ENCODE measurements at places on chromosomes 1 and 21.

DNA sequence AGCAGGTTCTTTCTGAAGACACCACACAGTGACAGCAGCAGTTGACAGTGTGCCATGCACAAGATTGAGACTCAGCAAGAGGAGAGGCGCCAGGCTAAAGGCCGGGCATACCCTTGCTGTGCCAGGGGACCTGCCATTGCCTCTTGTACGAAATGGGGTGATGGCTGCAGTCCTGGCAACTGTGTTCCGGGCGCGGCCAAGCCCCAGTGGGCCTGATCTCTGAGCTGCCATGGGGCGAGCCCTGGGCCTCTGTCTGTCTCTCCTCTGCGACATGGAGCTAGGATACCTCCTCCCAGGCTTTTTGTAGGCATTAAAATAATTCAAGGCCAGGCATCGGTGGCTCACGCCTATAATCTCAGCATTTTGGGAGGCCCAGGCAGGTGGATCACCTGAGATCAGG is 9.6 kb upstream of the TRAPPC10 start:
- DNase-seq, result no peak

DNA sequence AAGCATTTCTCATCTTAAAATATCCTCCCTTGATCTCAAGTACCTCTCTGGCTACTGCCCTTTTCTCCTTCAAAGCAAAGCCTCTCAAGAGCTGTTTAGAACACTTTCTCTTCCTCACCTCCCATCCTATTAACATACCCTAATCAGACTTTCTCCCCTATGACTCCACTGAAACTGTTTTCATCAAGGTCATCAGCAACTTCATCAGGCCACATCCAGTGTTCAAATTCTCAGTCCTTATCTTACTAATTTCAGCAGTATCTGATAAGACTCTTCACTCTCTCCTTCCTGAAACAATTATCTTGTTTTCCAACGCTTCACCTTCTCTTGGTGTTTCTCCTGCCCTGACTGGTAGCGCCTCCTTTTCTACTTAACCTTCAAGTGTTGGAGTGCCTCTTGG is 1.5 kb upstream of the RAP1A start:
- DNase-seq, result no peak

DNA sequence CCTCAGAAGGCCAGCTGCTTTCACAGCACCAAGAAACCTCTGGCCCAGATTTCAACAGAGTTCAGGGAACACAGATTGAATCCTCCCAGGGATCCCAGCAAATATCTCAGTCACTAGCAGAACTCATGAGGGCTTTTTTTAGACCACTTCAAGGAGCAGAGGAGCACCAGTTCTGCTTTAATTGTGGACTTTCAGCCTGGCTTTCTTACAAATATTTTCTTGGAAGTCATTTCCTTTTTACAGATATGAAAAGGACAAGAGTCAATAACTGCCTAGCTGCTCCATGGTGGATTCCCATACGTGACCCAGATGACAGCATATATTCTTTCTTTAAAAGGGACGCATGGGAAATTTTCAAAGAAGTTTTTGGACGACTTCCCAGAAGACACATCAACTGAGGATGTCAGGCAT is 6.4 kb upstream of the LRRC8B start:
- no peak for DNase-seq

GRCh38 chr1:235088907-235089306 is 39.7 kb downstream of the TOMM20 start:
- DNase-seq, result no peak

GRCh38 chr21:46215436-46216131 is 13.0 kb downstream of the LSS start:
- no peak for DNase-seq

DNA sequence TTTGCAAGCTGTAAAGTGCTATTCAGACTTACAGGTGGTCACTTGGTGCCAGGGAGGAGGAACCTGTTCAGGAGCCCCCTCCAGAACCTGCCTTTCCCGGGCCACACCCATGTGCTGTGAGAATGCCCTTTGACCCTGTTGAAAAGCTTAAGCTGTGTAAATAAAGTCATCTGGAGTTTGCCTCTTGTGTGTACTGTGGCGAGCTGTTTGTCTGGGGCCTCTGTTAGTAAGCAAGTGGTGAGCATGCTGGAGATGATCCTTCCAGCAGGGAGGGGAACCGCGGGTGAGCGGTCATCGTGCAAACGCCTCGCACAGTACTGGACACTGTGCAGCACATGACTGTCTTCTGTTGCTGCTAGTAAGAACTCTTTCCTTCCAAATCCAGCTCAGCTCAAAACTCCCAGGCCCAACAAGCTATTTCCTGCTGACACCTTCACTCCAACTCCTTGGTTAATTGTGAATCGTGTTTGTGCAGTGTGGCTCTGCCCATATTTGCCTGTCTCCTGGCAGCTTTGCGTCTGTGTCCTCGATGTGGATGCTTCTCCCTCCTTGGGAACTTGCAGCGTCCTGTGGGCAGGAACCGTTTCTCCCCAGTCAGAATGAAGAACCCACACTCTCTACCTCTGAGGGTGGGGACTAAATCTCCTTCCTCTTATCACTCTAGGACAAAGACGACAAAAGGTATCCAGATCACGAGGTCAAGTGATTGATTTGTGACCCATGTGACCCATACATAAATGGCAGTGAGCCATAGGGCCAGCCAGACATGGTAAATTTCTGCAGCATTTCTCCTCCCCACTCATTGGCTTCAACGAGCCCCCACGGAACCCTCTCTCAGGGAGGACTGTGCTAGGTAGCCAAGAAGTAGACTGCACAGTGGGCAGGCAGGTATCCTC is 13.9 kb upstream of the BTG2 start:
- no peak for DNase-seq

DNA sequence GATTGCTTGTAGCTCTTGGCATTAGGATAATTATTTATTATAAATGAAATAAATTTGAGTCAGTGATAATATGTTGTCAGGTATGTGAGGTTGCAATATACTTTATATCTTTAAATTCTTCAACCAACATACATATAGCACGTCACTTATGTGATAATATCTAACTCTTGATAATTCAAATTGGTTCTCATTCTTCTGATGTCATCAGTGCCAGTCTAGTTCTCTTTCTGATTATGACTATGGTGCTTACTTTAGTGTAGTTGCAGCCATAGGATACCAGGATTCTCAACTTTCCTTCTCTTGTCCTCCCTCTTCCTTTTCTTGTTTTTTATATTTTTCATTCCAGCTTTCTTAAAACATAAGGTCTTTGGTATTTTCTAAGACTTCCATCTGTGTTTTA is 34.8 kb upstream of the ATP6V1G3 start:
- no peak for DNase-seq

DNA sequence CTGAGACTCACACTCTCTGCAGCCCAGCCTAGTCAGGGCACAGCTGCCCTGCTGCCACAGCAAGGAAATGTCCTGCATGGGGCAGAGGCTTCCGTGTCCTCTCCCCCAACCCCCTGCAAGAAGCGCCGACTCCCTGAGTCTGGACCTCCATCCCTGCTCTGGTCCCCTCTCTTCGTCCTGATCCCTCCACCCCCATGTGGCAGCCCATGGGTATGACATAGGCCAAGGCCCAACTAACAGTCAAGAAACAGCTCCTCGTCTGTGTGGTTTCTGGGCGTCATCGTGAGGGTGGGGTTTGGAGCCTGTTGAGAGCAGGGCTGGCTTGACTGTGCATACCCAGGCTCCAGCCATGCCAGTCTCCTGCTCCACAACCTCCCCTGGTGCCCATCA is 19.5 kb downstream of the FAAH start:
- peak; percentile 26 for DNase-seq

DNA sequence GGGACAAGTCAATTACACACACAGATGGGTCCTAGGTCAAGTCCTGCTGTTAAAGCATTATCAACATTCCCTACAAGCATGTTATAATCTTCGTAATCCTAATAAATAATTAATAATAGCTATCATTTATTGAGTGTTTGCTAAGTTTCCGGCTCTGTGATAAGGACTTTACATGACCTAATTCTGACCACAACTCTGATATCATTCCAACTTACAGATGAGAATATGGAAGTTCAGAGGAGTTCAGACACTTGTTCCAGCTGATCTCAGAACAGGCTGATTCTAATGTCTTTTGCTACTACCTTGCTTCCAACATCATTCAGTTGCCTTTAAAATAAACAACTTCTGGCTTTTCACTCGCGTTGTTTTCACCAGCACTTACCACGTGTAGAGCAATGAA is 770.1 kb upstream of the CXADR start:
- no peak for DNase-seq

DNA sequence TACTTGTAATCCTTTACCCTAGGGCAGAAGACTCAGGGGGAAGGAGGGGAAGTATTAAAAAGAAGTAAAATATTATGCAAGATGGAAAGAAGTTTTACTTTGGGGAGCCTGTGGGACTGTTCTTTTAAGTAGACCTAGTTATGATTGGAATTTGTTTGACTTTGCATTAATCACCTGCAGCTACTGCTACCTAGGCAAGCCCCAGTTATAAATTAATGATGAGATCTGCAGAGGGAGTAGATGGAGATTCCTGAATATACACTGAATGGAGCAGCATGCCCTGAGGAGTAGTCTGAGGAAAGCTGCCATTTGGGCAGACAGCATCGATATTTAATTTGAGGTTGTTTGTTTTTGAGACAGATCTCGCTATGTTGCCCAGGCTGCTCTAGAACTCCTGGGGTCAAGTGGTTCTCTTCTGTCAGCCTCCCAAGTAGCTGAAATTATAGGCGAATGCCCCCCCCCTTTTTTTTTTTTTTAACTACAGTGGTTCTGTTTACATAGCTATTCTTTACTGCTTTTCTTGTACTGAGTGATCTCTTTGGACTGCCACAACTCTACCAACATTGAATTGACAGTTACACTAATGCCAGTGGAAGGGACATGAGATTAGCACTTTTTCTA is 81.4 kb upstream of the SERTAD4 start:
- DNase-seq, result no peak

DNA sequence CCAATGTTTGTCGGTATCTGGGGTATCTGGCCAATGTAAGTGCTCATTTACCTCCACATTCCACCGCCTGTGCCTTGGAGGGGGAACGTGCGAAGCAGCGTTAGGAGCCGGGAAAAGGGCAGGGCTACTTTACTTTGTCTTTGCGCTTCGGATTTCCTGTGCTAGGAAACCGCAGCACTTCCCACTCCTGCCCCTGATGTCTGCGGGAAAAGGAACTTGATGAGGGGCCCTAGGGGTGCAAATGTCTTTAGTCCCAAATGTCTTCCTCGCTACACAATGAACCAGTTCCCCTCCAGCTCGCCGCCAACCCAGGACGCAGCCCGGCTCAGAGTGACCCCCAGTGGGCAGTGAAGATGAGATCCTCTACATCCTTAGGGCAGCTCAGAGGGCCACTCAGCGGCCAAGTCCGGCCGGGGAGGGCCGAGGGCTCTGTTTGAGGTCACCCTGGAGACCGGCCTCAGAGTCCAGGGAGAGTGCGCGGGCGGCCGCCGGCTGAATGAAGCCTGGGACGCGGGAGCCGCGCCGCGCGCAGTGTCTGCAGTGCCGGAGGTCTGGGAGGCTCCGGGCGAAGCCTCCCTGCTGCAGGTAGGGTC is at the start of gene DYNLT5:
Gene DYNLT5 (plus strand): TSS at position 460 of the 593 bp plus-strand sequence. CDS start 2,200 bp downstream, outside the sequence.
- DNase-seq, result no peak

- DNase-seq, result no peak
Observed at GRCh38 chr1:246776923-246777322, 52.7 kb downstream of the SCCPDH start.

DNA sequence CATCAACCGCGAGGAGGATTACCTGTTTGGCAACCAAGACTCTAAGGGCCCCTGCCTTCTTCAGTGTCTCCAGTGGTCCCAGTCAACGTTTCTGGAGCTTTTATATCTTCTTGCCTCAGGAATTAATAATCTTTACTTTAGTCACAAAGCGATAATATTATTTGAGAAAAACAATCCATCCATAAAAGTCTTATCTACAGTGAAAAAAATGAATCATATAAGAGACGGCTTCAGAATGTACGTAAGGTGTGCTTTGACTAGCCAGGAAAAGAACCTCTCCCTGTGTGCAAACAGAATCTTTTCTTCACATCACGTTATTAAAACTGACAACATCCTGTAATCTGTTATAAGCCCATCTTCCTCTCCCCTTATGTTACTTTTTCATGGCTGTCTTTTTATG is at the start of gene REG4:
Gene REG4 (minus strand): TSS at position 74 of the 400 bp plus-strand sequence. CDS start 2,691 bp downstream, outside the sequence.
- no peak for DNase-seq

- no peak for DNase-seq
Observed at GRCh38 chr1:17846341-17846740, 91.2 kb downstream of the ACTL8 start.

DNA sequence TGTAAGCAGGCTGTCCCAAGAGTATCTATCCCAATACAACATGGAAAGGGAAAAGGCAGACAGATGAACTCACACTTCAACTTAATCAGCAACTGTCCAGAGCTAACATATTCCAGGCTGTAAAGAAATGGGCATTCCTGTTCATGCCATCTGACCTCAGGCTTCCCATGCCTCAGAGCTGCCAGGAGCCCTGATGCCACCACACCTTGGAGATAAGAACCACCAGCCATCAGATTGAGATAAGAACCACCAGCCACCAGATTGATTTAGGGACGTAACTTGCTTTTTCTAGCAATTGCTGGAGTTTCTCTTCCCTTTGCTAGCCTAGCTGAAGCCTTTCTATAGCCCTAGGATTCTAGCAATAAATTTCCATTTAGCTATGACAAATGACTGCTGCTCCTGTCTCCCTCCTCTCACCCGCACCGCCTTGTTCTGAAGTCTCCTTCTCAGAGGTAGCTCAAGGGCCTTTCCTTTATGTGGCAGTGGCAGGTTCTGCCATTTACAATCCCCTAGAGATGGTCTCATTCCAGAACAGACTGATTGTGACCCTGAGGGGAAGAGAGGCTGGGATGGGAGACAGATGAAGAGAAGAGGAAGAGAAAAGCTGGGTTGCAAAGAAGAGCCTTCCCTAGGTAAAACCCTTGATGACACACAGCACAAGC is 88.0 kb upstream of the CTTNBP2NL start:
- DNase-seq, result no peak

GRCh38 chr1:19619697-19620384 is 24.3 kb upstream of the NBL1 start:
- no peak for DNase-seq

GRCh38 chr1:219784660-219785381 is 143.5 kb downstream of the SLC30A10 start:
- DNase-seq, result no peak

- no peak for DNase-seq
Observed at GRCh38 chr1:111221276-111221632, 6.3 kb upstream of the CHI3L2 start.

- DNase-seq, result no peak
Observed at GRCh38 chr21:46637952-46638746, 2.7 kb downstream of the PRMT2 start.

GRCh38 chr1:160167056-160167455 is 15.7 kb downstream of the ATP1A4 start:
- DNase-seq, result no peak

- DNase-seq, result no peak
Observed at GRCh38 chr1:167126317-167126716, 32.4 kb downstream of the STYXL2 start.

DNA sequence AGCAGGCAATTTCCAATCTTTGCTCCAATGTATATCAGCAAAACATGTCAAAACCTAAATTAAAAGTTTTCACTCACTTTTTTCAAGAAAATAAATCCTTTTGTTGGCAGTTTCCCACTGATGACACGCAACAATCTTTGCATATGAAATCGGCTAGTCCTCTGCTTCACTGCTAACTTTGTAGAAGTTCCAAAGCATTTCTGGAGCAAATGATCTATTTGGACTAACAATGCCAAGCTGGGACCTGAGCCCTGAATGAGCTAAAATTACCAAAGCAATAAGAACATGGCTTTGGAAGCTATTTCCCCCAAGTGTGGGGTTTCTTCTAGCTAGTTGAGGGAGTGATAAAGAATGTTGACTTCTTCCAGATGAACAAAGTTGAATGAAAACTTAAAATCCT is 5.1 kb downstream of the BEND5 start:
- no peak for DNase-seq

Measured in T-helper 9 cell (primary cell).